ENCODE measurements at places on chromosomes 5 and 9.

- DNase-seq: no peak
Observed at GRCh38 chr5:148849461-148849860, 23.1 kb downstream of the ADRB2 start.

- no peak for DNase-seq
Observed at GRCh38 chr5:163478126-163478981, 17.9 kb downstream of the HMMR start.

DNA sequence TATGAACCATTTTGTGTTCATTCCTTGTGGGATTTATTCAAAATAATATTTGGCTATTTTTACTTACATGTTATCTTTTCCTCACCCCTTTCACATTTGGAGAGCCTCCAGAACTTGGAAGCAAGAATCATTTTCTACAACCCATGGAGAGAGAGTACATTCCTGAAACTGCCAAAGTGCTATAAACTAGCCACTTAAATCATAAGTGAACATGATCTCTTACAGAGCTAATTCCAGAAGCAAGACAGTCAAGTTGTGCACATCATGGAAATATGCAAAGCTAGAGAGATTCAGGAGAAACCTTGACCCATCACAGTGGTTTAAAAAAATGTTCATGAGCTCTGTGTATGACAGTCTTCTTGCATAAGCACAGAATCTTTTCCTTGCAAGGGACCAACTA, 883.6 kb upstream of the C9orf72 start:
- no peak for DNase-seq

DNA sequence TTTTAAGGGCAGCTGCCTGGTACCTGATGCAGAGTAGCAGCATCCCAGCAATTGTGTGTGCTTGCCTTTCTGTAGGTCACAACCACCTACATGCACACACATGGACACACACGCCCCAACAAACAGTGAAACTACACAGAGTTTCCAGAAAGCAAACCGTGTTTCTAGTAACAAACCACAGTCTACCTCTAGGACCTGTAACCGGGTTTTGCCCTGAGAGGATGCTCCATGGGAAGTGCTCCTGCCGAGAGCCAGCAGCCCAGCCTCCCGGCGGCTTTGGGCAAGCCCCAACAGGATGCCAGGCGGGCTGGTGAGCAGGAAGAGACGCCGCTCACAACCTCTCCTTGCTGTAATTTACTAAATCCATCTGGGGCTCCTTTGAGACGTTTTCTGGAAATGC, 4.1 kb upstream of the TCF7 start:
- DNase-seq: no peak

GRCh38 chr5:149940941-149941644, 3.5 kb downstream of the PDE6A start:
- no peak for DNase-seq

GRCh38 chr5:64344501-64344900, 161.3 kb upstream of the RGS7BP start:
- DNase-seq: no peak

- no peak for DNase-seq
Observed at GRCh38 chr9:4228606-4229005, 71.3 kb downstream of the GLIS3 start.

- no peak for DNase-seq
Observed at GRCh38 chr9:31519424-31519823, 865.0 kb upstream of the ACO1 start.

DNA sequence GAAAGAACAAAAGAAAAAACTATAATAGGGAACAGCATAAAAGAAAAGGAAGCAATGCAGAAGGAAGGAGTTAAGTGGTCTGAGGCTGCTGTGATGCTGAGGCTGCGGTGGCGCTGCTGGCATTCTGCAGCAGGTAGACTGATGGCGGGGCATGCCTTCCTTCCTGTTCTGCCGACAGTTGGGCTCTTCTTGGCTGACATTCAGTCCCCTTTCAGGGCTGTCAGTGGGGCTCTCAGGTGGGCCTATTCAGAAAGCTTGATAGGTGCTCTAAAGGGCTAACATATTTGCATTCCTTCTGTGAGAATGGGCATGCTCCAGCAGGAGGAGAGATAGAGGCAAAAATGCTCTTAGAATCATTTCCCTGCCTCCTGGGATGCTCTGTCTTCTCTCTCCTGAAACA, 5.1 kb upstream of the CLINT1 start:
- no peak for DNase-seq

DNA sequence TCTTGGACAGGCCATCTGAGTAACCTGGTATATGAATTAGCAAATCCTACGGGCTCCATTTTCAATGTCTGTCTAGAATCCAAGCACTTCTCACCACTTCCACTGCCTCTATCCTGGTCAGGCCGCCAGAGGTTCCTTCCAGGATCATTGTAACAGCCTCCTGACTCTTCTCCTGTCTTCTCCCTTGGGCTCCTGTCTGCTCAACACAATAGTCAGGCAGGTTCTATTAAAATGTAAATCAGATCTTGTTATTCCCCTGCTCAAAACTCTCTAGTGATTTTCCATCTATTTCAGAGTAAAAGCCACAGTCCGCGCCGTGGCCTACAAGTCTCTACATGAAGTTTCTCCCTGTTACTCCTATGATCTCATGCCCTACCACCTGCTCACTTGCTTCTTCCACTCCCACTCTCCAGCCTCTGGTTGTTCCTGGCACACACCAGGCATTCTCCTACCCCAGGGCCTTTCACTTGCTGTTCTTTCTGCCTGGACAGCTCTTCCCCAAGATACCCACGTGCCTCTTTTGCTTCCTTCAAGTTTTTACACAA, 21.7 kb downstream of the ZNF366 start:
- no peak for DNase-seq

- DNase-seq: no peak
Observed at GRCh38 chr9:98854266-98854665, 46.8 kb downstream of the GALNT12 start.

- no peak for DNase-seq
Observed at GRCh38 chr5:40389591-40389990, 290.1 kb upstream of the PTGER4 start.

Measured in T-helper 22 cell (primary cell).